ENCODE measurements at places on chromosomes 2 and 18.

DNA sequence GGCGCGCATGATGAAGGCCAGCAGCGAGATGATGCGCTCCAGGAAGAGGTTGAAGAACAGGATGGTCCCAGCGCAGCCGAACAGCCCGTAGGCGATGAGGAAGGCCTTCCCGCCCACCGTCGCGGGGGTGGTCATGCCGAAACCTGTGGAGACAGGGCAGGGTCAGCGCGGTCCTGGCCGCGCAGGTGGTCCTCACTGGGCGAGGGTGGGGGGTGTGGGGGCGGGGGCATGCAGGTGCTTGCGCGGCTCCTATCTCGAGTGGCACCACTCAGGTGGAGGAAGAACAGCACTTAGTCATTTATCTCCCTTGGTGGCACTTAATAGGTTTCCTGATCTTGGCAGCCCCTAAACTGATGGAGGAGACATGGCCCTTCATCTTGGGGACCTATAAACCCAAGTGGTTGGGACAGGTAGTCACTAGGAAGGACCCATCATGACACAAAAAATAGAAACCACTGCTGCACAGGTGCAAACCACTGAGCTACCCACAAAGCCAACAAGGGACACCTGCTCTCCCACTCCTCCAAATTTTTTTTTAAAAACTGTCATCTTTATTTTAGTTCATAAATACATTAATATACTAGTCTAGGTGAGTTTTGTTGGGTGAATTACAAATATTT is 118.8 kb downstream of the MSH2 start:
- DNase-seq = no peak

- no peak for DNase-seq
Observed at GRCh38 chr2:145088756-145089155, 568.8 kb upstream of the ZEB2 start.

DNA sequence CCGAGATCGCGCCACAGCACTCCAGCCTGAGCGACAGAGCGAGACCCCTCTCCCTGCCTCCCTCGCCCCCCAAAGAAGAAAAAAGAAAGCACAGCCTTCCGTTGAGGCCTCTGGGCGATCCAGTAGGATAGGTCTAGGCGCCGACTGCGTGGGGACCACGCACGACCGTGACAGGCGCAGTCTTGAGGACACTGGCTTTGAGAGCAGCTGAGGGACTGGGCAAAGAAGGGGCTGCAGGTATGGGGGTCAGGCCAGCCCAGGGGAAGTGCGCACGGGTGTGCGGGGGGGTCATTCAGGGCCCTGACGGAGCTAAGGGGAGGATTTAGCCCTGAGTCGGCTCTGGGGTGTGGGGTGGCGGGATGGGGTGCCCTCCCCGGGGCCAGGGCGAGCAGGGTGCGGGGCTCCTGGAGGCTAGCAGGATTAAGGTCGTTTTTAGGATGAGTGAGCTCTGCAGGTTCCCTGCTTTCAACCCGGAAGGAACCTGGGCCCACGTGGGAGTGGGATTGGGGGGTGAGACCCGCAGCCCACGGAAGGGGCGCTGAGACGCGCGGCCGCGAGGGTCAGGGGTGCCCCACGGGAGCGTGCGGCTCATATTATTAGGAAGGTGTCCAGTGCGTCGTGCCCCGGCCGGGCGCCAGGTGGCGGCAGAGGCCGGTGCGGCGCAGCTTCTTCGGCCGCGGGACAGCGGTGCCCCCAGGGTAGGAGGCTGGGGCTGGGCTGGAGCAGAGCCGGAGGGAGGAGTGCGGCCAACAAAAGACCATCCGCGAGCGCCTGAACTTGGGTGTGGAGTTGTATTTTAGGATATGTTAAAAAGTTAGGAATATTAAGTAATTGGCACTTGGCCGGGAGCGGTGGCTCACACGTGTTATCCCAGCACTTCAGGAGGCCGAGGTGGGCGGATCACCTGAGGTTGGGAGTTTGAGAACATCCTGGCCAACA is 20.5 kb upstream of the ZNF236 start:
- peak; percentile 20 for DNase-seq

DNA sequence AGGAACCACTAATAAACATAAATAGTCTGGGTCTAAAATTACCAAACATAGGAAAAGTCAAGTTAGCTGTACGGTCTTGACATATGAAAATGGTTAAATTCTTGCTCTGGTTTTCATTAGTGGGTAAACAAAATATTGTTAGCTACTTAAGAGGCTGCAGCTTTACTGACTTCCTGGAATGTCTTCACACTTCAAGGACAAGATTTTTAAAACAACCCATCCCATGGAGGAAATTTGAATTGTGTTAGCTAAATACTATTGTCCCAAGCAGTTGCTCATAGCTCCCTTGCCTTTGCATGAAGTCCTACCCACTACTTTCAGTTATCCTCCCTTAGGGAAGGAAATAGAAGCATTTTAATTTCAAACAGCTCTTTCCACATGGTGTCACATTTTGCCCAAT is 128.5 kb downstream of the EPHA4 start:
- DNase-seq = no peak

DNA sequence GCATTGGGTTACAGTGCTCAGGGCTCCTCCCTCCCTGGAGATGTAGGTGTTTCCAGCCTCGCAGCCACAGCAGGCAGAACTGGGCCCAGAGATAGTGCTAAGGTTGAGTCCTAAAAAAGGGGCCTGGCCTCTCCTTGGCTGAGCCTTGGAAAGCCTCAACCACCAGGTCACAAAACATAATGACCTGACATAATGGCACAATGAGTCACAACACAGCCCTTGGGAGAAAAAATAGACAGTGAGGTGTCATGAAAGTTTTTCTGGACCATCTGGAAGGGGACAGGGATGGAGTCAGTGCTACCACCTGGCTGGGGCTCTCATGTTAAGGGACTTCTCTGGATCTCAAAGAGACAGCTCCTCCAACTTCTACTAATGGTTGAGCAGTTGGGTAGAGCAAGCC is 92.4 kb upstream of the LCLAT1 start:
- DNase-seq = no peak

DNA sequence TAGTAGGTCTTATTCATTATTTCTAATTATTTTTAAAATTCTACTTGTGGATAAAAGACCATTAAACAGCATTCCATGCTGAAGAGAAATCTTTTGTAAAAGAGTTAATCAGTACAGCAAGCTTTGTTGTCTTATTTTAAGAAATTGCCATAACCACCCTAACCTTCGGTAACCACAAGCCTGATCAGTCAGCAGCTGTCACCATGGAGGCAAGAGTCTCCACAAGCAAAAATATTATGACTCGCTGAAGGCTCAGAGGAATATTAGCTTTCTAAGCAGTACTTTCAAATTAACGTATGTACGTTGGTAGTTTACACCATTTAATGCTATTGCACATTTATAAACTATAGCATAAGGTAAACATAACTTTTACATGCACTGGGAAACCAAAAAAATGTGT is 650.5 kb upstream of the LINC00305 start:
- no peak for DNase-seq

- DNase-seq = no peak
Observed at GRCh38 chr18:40860189-40860588, 1094.8 kb upstream of the PIK3C3 start.

DNA sequence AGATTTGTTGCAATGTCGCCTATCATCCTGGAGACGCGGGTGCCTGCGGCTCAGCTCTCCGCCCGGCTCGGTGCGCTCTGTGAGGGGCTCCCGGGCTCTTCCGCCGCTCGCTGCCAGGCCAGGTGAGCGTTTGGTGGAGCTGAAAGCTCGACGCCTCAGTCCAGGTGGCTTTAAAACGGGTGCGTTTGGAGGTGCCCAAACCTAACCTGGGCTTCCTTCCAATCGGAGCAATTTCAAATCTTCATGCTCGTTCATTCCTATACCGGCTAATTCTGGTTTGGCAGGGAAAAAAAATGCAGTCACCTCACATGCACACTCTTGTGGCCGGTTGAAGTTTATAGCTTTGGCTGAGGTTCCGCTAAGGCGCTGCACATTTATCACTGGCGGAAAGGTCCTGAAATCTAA is at the start of gene SLC16A14:
TSS of gene SLC16A14 (minus strand) at position 274 of the 405 bp plus-strand sequence. CDS start 9,572 bp downstream, outside the sequence.
- DNase-seq = no peak

DNA sequence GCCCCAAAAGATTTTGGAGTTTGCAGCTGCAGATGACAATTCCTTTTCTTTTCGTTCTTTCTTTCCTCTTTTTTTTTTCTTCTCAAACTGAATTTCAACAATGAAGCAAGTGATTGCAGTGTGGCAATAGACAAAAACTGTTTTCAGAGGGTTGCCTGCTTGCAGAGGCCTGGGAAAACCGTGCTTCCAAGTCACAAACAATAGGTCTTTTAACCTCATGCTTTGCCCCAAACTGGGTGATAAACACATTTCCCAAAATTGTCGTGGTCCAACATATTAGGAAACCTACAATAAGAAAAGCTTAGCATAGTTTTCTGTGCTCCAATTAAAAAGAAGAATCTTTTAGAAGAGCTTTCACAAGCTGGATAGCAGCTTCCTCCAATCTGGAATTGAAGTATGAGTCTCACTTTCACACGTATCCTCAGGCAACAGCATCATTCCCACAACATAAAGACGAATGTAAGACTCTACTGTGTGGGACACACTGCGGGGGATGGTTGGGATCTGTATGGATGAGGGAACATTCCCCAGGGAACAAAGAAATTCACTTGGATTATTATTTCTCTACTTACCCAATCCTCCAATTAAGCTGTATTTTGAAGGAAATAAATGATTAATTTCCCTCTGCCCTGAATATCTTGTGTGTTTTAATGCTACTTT is 656.1 kb downstream of the RNF144A start:
- DNase-seq = no peak

GRCh38 chr18:42053188-42053781 is 98.3 kb downstream of the PIK3C3 start:
- peak; percentile 32 for DNase-seq

DNA sequence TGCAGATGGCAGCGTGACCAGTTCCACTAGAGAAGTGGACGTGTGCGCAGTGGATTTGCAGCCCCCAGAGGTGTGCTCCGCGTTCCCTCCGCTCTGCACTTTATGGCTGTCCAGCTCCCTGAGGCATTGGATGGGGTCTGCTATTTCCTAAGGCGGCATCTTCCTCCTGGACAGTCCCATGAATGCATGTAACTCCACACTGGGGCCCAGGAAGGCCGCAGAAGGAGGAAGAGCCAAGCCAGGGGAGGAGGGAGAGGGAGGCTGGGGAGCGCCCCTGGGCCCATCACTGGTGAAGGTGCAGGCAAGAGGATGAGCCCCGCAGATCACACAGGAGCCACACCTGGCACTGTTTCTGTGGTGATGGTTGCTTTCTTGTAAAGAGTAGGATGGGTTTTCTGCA is 99.1 kb downstream of the PTGR3 start:
- DNase-seq = no peak

- DNase-seq = no peak
Observed at GRCh38 chr2:168765401-168765800, 37.0 kb upstream of the NOSTRIN start.

DNA sequence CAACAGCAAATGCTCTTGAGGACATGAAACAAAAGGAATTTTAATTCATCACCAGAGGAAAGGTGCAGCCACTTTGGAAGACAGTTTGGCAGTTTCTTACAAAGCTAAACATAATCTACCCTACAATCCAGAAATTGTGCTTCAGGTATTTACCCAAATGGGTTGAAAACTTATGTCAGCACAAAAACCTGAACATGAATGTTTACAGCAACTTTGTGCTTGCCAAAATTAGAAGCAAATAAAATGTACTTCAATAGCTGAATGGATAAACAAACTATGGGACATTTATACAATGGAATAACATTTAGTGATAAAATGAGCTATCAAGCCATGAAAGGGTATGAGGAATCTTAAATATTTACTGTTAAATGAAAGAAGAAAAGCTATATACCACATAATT is 6.9 kb upstream of the MAP2 start:
- no peak for DNase-seq

- DNase-seq = no peak
Observed at GRCh38 chr2:217160978-217161973, 301.4 kb upstream of the TNP1 start.

DNA sequence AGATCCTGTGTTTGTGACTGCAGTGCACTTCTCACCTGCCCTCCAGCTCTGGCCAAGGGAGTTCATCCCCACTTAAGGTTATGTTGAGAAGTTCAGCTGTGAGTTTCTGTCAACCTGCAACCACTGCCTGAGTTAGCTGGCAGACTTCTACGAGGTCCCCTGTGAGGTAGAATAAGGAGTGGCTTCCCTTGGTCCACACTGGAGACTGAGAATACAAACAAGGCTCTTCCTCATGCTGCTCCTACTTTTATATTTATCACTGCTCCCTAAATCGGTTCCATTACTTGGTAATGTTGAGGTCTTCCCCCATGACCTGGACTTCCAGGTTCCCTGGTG is 353.2 kb upstream of the CWC22 start:
- no peak for DNase-seq

GRCh38 chr18:41917181-41917580 is 37.9 kb upstream of the PIK3C3 start:
- no peak for DNase-seq

DNA sequence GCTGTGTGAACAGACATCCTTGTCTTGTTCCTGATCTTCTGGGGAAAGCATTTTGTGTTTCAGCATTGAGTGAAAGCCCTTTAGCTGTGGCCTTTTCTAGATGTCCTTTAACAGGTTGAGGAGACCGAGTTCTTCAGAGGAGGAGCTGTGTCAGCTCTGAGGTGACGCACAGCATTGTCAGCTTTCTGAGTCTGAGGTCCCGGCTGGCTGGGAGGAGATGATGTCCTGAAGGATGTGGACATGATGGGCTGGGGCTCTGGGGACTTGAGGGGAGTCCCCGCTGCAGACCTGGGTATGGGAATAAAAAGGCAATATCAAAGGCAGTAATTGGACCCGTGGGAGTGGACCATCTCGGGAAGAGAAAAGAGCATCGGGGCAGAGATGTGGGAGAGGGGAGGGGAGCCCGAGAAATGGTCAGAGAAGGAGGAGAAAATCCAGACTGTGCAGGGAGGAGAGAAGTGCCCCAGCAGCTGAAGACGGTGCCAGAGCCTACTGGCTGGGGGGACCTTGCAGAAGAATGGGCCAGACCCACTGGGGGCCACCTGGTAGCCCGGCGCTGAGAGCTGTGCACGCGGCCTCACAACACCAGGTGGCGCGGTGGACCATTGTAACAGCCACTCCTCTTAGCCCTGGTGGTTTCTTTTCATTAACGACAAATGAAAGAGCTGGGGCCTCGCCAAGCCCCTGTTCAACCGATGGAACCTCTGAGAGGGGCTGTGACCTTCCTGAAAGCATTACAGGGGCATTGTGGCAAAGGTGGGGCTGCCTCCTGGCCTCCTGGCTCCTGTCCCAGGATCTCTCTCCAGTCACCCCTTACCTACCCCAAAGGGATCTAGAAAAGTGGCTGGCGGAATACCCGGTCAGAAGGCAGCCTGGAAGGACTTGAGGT is 61.6 kb downstream of the ST3GAL5 start:
- peak; percentile 70 for DNase-seq

GRCh38 chr2:218810256-218810655 is 21.3 kb downstream of the PRKAG3 start:
- DNase-seq = no peak

All from effector CD8-positive, alpha-beta T cell (primary cell).